Endothelial cell (in vitro differentiated cells): ENCODE measurements at places on chromosomes 13 and 19. TPM values are rescaled to one million over a fixed set of nuclear protein-coding genes. Genes with fewer than 3 reads are reported as not detected.

LILRA1 gene
- total RNA-seq, result not detected

GRK1 gene
- 0.54 TPM for total RNA-seq

ZNF554 gene
- total RNA-seq, result 9.0 TPM

RDH8 gene
- not detected for total RNA-seq

ADGRE3 gene
- not detected for total RNA-seq

GNG7 gene
- 7.7 TPM for total RNA-seq

GRCh38 chr19:58154287-58154678 lies 3.7 kb upstream of the ZNF329 start:
- DNase-seq, result peak; percentile 15

DNA sequence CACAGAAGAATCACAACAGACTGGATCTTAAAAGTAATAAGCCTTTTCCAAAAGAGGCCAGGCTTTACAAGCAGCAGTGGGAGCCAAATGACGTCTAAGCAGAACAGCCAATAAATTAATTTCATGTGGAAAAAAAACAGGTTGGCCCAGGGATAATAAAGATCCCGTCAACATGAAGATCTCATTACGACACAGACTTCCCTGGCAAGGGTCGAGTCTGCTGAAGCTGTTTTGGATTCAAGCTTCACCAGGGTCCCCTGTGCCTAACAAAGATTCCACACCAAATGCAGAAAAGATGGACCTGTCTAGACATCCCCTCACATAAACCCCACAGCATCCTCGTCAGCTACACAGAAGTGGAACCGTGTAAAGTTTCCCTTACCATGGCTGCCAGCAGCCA lies 215.1 kb upstream of the ZNF507 start:
- no peak for DNase-seq

- DNase-seq, result no peak
These were observed 5.6 kb upstream of the ZNF331 start for GRCh38 chr19:53532362-53532761.

- DNase-seq, result no peak
These were observed 1.2 kb downstream of the C19orf84 start for GRCh38 chr19:51389143-51389542.

- DNase-seq, result no peak
These were observed 96.4 kb downstream of the KLF12 start for GRCh38 chr13:74037762-74038161.

- DNase-seq, result no peak
These were observed 1.6 kb upstream of the BBC3 start for GRCh38 chr19:47232422-47233211.

GRCh38 chr13:36377826-36378468 lies 31.8 kb upstream of the SPART start:
- DNase-seq, result no peak

- DNase-seq, result no peak
These were observed at the start of gene NUMBL for GRCh38 chr19:40690050-40690692. Gene NUMBL, minus strand, starts transcription at chr19:40690651. Its CDS starts 168 bp downstream, at chr19:40690483.
